ENCODE measurements at places on chromosomes 2 and 18.

GRCh38 chr2:96540136-96540535 lies 3.6 kb downstream of the ARID5A start:
- DNase-seq: no peak

- no peak for DNase-seq
These were observed 20.8 kb upstream of the C2orf74 start for GRCh38 chr2:61141151-61141550.

DNA sequence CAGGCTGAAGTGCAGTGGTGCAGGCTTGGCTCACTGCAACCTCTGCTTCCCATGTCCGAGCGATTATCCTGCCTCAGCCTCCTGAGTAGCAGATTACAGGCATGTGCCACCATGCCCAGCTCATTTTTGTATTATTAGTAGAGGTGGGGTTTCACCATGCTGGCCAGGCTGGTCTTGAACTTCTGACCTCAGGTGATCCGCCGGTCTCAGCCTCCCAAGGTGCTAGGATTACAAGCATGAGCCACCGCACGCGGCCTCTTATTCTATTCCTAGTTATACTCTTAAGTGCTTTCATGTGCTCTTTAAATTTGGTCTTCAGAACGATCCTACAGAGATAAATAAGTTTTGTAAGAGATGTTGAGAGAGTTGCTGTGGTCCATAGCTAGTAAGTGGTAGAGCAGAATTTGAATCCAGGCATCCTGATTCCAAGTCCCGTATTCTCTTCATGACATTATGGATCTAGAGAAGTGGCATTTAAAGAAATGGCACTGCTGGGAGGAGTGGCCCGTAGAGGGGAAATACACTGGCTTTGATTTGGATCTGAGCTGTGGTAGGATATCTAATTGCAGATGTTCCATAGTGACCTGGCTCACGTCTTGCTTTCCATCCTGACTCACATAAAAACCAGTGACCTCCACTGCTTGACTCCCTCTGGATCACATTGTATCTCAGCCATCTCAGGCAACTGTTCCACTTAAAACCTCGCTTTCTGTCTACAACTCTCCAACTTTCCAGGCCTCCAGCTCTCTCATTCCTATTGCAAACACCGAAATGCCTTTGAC lies 22.8 kb upstream of the ME2 start:
- DNase-seq: no peak

DNA sequence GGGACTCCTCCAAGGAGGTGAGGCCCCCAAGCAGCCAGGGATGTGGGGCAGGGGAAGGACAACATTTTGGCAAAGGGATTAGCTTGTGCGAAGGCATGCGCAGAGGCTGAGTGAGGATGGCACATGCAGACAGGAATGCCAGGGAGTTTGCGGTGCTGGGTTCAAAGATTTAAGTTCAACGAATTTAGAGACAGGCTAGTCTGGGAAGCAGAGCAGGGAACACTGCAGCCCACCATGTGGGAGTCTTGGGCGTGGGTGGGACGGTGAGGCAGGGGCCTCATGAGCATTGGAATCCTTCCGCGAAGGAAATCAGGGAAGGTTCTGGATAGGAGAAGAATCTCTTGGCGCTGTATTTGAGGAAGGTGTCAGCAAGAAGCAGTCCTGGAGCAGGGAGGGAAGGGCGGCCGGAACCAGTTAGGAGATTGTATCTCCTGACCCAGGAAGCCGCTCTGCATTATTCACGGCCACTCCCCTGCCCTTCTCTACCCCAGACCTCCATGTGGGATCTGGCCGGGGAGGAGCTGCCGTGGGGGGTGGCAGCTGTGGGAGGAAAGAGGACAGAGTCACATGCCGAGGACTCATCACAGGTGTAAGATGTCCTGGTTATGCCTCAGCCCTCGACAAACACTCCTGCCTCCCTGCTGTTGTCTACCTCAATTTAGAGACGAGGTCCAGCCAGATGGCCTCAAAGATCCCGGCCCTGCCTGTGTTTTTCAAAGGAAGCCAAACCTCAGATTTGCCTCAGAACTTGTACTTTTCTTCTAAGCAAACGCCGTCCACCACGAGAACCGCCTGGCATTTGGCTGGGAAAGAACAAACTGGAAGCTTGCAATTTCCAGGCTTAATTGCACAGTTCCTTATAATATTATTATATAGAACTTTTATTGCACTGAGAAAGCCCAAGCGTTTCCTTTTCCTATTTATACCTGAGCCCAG lies 123.7 kb upstream of the SMAD2 start:
- DNase-seq: no peak

DNA sequence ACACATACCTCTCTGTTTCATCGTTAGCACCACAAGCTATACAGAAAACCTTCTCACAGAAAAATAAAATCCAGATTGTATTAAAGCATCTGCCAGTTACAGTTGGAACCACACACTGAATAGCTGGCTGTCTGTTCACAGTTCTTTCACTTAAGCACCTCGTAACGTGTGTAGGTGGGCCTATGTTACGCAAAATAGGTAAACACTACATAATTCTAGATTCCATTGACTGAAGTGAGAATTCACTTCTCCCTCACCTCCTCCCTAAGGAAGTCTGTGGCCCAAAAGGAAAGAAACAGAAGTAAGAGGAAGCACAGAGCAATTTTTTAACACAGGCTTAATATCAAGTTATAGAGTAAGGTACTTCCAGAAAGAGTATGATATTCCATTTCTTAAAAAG lies 24.9 kb downstream of the PELI1 start:
- no peak for DNase-seq

GRCh38 chr2:74887445-74887951 lies 53.6 kb downstream of the HK2 start:
- DNase-seq: no peak

DNA sequence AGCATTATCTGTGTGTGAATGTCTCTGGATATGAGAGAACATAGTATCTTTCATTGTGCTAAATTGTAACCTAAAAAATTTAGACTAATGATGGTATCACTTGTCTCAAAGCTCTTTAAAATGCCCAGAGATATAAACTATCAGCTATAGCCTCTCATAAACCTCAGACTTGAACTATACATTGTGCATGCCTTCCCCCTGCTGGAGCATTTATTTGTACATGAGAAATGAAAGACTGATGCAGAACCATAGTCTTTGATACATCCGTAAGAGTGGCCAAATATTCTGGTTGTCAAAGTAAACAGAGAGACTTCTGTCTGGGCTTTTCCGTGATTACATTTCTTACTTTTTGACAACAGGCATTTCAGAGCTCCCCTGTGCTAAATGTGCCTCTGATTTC lies 71.9 kb upstream of the CCDC68 start:
- no peak for DNase-seq
